ENCODE measurements at places on chromosomes 1 and 21. TPM values are rescaled to one million over a fixed set of nuclear protein-coding genes. Genes with fewer than 3 reads are reported as not detected.

GRCh38 chr1:40844079-40844478, 18.1 kb downstream of the CITED4 start:
- no peak for DNase-seq

GRCh38 chr1:25338188-25338981, at the start of gene TMEM50A:
Gene TMEM50A, plus strand, starts transcription at chr1:25338334. Its CDS starts 2,153 bp downstream, at chr1:25340487.
- peak; percentile 93 for DNase-seq

DNA sequence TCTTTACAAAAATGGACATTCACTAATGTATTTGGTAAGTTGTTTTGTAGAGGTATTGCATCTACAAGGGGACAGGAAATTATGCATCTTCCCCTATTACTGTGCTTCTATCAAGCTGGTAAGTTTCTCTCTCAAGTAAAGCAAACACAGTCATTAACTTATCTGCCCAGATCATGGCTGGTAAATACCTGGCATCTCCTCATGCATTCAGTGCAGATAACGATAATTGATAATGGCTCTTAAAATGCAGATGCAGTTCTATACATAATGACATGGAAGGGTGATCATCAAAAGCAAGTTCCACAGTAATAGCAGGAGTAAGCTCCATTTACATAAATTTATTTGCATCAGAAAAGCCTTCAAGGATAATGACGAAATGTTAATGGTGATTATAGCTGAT, 122.4 kb downstream of the SIPA1L2 start:
- DNase-seq, result no peak

- no peak for DNase-seq
Observed at GRCh38 chr1:158035014-158035413, 41.6 kb downstream of the KIRREL1 start.

- DNase-seq, result no peak
Observed at GRCh38 chr1:40309374-40310128, 7.5 kb downstream of the COL9A2 start.

DNA sequence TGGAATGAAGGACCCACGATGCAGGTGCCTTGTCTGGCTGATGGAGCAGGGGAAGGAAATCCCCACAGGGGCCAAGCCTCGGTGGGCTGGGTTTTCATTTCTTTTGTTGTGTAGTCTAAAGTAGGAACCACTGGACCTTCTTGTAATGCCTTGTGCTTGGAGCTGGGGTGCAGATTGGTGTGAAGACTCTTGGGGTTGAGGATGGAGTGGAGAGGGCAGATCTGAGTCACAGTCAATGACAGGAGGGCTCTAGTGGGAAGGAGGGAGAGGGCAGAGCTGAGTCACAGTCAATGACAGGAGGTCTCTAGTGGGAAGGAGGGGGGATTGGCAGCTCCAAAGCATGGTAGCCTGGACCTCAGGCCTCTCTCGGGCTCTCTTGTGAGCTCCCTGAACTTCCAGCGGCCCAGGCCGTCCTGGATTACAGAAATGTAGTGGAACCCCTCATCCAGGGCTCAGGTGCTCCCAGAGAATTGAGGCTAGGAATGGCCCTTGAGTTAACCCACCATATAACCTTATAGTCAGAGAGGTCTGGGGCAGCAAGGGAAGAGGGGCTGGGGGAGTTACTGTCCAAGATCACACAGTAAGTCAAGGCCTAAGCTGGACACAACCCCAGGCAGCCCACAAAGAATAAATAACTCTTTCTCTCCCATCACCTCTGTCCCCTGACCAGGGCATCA, 313.8 kb downstream of the MATN1 start:
- no peak for DNase-seq

GRCh38 chr1:119906927-119907652, 10.8 kb upstream of the ADAM30 start:
- no peak for DNase-seq

The IL19 gene
- not detected for total RNA-seq

Data from sciatic nerve (tissue), 2 donors.